ENCODE measurements at places on chromosomes 4 and X. TPM values are rescaled to one million over a fixed set of nuclear protein-coding genes. Genes with fewer than 3 reads are reported as not detected.

- H3K4me1 ChIP-seq = 0 out of 2 replicates have a peak, but pooled peaks cover 3% of the 10 kb centered on the region
- H3K27ac ChIP-seq = no peak overlapping the region
- H3K36me3 ChIP-seq = no peaks in the 10 kb centered on the region
- no peak for DNase-seq
Observed at GRCh38 chr4:123856689-123857545, 460.3 kb downstream of the SPRY1 start.

DNA sequence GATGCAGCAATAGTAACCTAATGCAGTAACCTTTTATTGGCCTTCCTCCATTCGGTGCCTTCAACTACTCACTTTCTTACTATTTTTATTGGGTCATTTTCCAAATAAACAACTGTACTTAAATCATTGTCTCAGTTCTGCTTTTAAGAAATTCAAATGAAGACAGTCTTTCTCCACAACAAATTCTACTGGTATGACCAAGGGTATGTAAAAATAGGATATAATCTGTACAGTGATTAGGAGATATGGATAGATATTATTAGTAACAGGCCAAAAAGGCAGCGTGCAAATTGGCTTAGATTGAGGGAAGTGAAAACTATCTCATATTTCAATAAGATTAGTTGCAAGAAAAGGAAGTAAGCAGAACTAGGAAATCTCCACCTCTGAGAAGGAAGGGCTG lies 177.4 kb upstream of the PPP1R2C start:
- no peaks in the 10 kb centered on the region for H3K36me3 ChIP-seq
- H3K4me1 ChIP-seq = no peaks in the 10 kb centered on the region
- H3K27ac ChIP-seq = no peak overlapping the region
- H3K27me3 ChIP-seq = no peaks in the 10 kb centered on the region
- DNase-seq = no peak
- H3K4me3 ChIP-seq = no peak overlapping the region

- no peaks in the 10 kb centered on the region for H3K4me1 ChIP-seq
- no peaks in the 10 kb centered on the region for H3K36me3 ChIP-seq
- H3K4me3 ChIP-seq = no peak overlapping the region
- no peak overlapping the region for H3K27ac ChIP-seq
- H3K27me3 ChIP-seq = no peaks in the 10 kb centered on the region
Observed at GRCh38 chr4:188650516-188650915, 511.3 kb downstream of the TRIML1 start.

DNA sequence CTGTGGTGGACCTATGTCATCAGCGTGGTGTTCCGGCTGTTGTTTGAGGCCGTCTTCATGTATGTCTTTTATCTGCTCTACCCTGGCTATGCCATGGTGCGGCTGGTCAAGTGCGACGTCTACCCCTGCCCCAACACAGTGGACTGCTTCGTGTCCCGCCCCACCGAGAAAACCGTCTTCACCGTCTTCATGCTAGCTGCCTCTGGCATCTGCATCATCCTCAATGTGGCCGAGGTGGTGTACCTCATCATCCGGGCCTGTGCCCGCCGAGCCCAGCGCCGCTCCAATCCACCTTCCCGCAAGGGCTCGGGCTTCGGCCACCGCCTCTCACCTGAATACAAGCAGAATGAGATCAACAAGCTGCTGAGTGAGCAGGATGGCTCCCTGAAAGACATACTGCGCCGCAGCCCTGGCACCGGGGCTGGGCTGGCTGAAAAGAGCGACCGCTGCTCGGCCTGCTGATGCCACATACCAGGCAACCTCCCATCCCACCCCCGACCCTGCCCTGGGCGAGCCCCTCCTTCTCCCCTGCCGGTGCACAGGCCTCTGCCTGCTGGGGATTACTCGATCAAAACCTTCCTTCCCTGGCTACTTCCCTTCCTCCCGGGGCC lies 1.2 kb downstream of the GJB1 start:
- H3K27me3 ChIP-seq = no peaks in the 10 kb centered on the region
- no peak overlapping the region for H3K27ac ChIP-seq
- H3K36me3 ChIP-seq = no peaks in the 10 kb centered on the region
- H3K4me1 ChIP-seq = no peaks in the 10 kb centered on the region

DNA sequence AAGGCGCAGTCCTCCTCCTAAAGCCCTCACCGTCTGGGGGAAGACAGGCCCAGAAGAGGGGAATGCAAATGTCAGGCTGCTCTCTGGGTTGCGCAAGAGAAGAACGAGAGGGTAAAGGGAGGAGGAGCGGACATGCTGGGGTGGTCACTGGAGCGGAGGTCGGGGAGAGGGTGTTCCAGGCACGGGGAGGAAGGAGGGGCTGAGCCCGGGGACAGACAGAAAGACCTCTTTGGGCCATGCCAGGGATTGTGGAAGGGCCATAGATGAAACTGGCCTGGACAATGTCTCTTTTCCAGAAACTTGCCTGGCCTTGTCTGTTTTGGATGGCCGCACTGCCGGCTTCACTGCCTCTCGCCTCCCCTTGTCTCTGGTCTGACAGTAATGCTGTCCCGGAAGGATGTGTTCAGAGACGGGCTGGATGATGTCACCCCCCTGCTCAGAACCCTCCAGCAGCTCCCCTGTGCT lies 121.0 kb downstream of the SORCS2 start:
- DNase-seq = no peak
- no peak overlapping the region for H3K27ac ChIP-seq
- H3K36me3 ChIP-seq = no peaks in the 10 kb centered on the region
- no peaks in the 10 kb centered on the region for H3K4me1 ChIP-seq
- H3K27me3 ChIP-seq = no peaks in the 10 kb centered on the region
- no peak overlapping the region for H3K4me3 ChIP-seq

DNA sequence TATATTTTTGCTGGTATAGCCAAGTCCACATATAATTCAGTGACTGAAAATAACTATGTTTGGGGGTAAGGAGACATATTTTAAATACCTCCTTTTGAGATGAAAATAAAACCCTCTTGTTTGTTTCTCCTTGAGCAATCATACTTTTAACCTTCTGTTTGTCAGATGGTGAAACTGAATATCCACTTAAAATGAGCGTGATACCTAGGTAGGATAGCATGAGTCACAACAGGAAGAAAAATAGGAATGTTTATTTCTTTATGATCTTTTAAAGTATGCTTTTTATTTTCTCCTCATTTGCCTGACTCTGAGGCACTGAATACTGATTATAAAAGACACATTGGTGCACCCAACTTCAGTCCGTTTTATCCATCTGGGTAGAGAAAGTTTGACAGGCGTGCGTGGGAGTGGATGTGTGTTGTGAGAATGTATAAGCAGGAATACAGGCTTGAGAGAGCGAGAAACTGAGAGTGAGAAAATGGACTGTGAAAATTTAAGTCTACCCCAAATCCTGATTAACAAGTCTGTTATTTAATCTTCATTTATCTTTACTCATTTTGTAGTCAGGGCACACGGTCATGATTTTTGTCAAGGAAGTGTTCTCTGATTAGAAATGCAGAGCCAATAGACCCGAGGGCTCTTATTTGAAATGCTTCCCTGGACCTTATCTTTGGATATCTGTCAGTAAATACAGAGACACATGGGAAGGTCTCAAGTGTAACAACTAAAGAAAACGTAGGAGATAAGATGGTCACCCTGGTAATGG lies 62.1 kb upstream of the ANTXR2 start:
- H3K4me3 ChIP-seq = no peak overlapping the region
- DNase-seq = no peak
- H3K4me1 ChIP-seq = peaks cover 12% of the 10 kb centered on the region
- H3K36me3 ChIP-seq = no peaks in the 10 kb centered on the region
- no peak overlapping the region for H3K27ac ChIP-seq

DNA sequence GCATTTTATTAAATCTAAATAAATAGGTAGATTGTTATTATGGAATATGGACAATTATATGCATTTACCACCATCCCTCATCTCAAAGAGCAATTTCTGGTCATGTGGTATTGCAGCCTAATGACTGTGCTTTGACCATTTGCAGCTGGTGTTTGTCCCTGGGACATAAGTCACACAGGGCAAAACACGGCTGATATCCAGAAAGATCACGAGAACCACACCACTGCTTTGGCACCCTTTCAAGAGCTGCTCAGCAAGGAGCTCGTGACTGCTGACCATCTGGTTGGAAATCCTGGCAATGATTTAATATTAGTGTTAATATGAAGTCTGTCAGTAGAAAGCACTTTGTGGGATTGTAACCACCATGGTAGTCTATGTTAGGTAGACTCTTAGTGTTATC lies 545.0 kb downstream of the GBA3 start:
- no peak overlapping the region for H3K27ac ChIP-seq
- H3K36me3 ChIP-seq = no peaks in the 10 kb centered on the region
- H3K4me1 ChIP-seq = no peaks in the 10 kb centered on the region

DNA sequence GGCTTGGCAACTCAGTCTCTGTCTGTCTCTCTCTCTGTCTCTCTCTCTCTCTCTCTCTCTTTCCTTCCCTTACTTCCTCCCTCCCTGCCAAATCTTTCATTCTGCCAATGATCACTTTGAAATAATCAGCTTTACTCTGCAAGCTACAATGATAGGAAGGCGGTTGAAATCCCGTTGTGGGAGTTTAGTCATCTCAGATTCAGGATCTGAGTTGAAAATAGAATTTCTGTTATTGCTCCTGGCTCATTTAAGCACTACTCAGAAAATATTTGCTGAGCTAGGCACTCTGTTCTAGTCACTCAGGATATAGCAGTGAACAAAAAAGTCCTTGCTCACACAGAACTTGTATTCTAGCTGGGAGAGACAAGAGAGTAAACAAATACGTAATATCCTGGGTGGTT lies 56.3 kb upstream of the DCTD start:
- H3K4me3 ChIP-seq = no peak overlapping the region
- H3K36me3 ChIP-seq = no peaks in the 10 kb centered on the region
- no peak for DNase-seq
- H3K4me1 ChIP-seq = peaks cover 52% of the 10 kb centered on the region

DNA sequence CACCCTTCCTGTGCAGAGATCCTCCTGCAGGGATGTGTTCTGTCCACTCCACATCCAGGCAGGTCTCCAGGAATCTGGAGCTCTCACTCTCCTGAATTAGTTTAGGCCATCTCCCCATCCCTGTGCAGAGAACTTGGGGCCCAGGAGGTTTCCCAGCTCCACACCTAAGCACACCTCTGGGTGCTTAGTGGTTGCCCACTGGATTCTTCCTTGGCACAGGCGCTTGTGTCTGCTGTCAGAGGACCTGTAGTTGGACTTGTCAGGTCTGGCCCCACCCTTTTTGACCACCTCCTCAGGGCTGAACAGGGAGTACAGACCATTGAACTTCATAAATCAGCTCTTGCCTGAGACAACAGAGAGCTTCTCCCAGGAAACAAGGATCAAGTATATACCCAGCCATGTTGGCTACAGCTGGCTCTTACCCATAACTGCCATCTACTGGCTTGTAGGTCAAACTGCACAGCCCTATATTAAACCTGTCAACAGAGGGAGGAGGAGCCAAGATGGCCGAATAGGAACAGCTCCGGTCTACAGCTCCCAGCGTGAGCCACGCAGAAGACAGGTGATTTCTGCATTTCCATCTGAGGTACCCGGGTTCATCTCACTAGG lies 275.5 kb downstream of the PPARGC1A start:
- no peak overlapping the region for H3K27ac ChIP-seq
- H3K4me1 ChIP-seq = no peaks in the 10 kb centered on the region
- no peaks in the 10 kb centered on the region for H3K27me3 ChIP-seq
- no peak for DNase-seq
- H3K36me3 ChIP-seq = no peaks in the 10 kb centered on the region

DNA sequence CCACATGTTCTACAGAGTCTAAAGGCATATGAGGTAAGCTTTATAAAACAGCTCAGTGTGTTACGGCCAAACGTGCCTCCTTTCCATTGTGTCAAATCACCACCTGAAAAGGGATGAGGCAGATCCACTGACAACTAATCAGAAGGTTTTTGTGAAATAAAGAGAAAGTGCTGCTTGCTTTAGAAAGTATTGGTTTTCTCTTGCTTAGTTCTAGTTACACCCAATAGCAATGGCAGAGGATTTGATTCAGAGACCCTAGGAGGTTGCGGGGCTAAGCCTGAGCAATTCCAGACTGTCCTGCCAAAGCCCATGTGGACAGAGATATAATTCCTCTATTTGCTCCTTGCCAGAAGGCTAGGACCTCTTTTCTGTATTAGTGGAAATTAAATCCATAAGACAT lies 125.5 kb downstream of the SPRY1 start:
- H3K36me3 ChIP-seq = no peaks in the 10 kb centered on the region
- no peak overlapping the region for H3K4me3 ChIP-seq
- no peak overlapping the region for H3K27ac ChIP-seq
- H3K4me1 ChIP-seq = peaks cover 7% of the 10 kb centered on the region

DNA sequence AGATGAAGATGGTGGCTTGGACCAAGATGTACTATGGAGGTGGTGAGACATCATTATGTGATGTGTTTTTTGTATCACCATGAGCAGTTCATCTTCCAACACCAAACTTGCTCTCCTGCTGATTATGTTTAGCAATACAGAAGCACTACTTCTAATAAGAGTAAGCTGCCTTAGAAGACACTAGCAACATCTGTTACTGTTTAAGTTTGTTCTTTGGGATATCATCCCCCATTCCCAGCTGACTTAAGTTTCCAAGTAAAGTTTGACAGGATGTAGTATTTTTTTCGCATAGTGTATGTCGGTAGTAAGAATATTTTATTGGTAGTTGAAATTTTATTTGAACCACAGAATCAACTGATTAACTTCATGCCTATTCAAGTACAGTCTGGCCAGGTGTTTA lies 123.5 kb upstream of the BMPR1B start:
- H3K36me3 ChIP-seq = peaks cover 29% of the 10 kb centered on the region
- H3K27me3 ChIP-seq = no peaks in the 10 kb centered on the region
- H3K4me1 ChIP-seq = no peaks in the 10 kb centered on the region
- no peak overlapping the region for H3K4me3 ChIP-seq
- H3K27ac ChIP-seq = no peak overlapping the region

GRCh38 chrX:101108284-101108683 lies 10.3 kb downstream of the CENPI start:
- no peak overlapping the region for H3K27ac ChIP-seq
- no peak overlapping the region for H3K4me3 ChIP-seq
- H3K27me3 ChIP-seq = no peaks in the 10 kb centered on the region
- H3K36me3 ChIP-seq = peaks cover 36% of the 10 kb centered on the region

DNA sequence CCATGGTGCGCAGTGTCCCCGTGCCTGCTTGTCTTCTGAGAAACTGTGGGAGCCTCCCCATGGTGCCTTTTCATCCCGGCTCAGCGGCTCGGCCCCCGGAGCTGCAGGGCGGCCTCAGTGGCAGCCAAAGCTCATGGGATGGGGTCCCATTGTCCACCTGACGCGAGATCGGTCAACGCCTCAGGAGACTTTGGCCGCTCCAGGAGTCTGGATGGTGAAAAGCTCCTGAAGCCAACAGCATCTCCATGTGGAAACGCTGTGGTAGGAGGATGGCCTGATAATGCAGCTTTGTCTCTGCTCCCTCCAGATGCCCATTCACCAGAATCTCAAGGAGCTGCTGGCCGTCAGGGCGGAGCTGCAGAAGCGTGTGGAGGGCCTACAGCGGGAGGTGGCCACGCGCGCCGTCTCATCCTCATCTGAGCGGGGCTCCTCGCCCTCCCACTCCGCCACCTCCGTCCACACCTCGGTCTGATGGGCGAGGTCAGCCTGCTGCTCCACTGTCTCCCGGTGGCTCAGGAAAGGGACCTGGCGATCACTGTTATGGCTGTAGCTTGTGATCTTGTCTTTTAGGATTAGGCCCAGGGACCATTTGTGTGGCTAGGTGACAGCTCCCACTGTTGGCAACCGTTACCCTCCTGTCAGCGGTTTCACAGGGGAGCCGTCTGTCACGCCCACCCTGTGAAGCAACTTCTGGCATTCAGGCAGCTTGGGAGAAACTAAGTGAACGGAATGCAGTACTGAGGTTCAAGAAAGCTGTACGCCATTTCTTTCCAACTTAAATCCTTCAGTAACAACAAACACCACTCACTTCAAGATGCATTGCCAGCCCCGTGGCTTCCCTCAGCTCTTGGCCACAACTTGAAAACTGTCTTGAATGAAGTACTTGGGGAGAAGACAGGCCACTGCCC lies 69.3 kb downstream of the MTMR1 start:
- no peaks in the 10 kb centered on the region for H3K36me3 ChIP-seq
- H3K27ac ChIP-seq = no peak overlapping the region
- DNase-seq = no peak

The SHROOM3 gene
- total RNA-seq = 22.5 TPM

The TLR2 gene
- not detected for total RNA-seq

The TLR10 gene
- not detected for total RNA-seq

The SYTL4 gene
- total RNA-seq = 8.0 TPM

The HNRNPD gene
- total RNA-seq = 67.5 TPM
